ENCODE measurements at places on chromosomes 16 and 17.

GRCh38 chr17:40846515-40847144 is 20.4 kb downstream of the KRT12 start:
- DNase-seq = no peak

GRCh38 chr17:3659541-3660111 is 8.8 kb downstream of the TAX1BP3 start:
- peak; percentile 50 for DNase-seq

- DNase-seq = no peak
These were observed 166.2 kb upstream of the KCNJ16 start for GRCh38 chr17:69908626-69909368.

GRCh38 chr16:79288066-79288465 is 312.5 kb downstream of the MAF start:
- DNase-seq = no peak

DNA sequence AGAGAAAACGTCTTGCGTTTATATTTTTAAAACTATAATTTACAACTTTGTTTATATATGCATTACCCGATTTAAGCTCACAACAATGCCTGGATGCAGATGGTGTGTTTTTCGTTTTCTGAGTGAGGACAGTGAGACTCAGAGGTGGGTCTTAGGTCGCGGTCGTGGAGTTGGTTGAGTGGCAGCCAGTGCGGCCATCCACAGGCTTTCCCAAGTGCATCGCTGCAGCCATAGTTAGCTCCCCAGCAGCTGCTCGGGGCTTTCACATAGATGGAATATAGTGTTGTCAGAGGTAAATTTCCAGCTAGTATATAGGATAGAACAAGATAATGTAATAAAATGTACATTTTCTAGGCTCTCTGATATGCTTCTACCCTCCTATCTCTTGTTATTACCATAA is 417.8 kb downstream of the CDH13 start:
- no peak for DNase-seq

GRCh38 chr17:71600137-71600789 is 520.6 kb upstream of the SOX9 start:
- no peak for DNase-seq

Data from colonic mucosa (tissue), 4 donors.